Hippocampal formation (tissue), 2 donors: ENCODE measurements at places on chromosomes 1 and 21.

GRCh38 chr1:155177918-155178281 lies 4.3 kb downstream of the TRIM46 start:
- DNase-seq, result no peak

DNA sequence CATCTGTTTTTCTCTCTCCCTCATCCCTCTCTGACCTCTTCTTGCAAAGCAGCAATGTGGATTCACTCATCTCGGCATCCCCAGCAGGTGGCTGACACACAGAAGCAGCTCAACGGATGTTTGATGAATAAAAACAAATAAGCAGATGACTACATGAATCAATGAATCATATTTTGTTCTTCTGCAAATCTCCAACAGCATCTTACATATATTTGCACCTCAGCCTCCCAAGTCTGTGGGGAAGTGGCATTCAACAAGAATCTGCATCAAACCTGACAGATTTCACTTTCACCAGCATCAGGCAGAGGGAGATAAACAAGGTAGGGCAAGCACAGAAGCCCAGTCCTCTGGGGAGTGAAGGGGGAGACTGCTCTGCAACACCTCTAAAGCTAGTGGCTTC lies 34.0 kb downstream of the CAPN8 start:
- DNase-seq, result no peak

DNA sequence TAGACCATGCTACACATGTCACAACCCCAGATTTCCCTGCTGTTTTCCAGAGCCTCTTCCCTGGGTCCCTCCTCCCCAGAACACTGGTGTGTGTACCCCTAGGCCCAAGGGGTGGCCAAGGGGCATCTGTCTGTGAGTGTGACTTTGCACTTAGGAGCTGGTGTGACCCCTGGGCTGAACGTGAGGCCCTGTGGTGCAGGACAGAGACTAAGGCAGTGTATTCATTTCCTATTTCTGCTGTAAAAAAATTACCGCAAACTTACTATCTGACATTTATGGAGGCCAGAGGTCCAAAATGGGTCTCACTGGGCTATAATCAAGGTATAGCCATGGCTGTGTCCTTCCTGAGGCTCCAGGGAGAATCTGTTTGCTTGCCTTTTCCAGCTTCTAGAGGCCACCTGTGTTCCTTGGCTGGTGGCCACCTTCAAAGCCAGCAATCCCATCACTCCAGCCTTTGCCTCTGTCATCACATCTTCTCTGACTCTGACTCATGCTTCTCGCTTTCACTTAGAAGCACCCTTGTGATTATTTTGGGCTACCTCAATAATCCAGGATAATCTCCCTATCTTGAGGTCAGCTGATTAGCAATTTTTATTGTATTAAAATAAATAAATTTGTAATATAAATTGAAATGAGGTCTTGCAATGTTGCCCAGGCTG lies 24.0 kb upstream of the ELOA start:
- no peak for DNase-seq

DNA sequence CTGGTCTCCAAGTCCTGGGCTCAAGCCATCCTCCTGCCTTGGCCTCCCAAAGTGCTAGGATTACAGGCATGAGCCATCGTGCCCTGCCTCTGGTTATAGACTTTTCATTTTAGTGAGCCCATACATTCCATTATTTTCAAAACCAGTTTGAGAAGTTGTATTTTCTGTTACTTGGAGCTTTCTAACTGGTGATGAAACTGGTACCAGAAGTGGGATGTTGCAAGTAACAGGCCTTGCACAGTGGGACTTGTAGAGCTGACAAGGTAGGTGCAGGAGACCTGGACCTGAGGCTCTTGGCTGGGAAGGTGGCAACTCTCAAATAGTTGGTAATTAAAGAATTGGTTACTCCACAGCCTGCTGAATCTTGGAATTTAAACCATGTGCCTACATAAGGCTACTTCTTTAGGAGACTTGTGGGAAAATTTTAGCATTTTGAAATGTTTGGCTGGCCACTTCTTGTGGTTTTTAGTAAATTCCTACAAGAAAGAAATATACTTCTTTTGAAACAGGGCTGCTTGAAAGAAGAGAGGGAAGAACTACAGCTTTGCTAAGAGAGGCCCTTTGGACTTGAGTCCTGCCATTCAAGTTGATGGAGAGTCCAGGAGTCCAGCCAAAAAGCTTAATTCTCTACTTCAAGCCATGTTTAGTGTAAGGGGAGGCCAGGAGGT lies 9.8 kb upstream of the ALPL start:
- DNase-seq, result no peak

DNA sequence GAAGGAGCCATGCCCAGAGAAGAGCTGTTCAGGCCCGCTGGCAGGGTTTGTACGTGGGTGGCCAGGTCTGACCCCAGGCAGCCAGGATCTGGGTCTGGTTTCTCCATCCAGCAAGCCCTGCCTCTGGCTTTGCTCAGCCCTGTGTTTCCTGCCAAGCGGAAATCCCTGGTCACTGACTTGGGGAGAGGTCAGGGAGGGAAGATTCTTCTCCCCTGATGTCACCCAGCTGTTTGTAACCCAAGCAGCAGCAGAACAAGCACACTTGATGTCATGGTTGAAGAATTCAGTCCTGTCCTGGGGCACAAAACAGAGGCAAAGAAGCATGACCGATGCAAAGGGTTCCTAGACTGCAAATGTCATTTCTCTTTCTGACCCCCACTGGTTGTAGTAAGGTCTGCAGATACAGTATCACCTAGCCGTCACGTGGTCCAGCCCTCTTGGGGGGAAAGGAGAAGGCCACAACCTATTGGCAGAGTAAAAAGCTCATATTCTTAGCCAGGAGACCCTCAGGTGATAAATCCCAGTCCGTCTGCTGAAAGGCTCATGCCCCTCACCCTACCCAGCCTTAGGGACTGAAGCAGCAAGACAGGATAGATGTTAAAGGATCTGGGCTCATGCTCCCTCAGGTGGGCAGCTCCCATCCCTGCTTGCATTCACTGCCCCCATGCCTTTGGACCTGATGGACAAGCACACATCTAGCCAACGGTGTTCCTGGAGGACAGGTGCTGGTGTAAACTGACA lies 120.9 kb downstream of the SYT2 start:
- no peak for DNase-seq

- no peak for DNase-seq
Observed at GRCh38 chr21:44513389-44514217, 26.4 kb downstream of the KRTAP10-1 start.

DNA sequence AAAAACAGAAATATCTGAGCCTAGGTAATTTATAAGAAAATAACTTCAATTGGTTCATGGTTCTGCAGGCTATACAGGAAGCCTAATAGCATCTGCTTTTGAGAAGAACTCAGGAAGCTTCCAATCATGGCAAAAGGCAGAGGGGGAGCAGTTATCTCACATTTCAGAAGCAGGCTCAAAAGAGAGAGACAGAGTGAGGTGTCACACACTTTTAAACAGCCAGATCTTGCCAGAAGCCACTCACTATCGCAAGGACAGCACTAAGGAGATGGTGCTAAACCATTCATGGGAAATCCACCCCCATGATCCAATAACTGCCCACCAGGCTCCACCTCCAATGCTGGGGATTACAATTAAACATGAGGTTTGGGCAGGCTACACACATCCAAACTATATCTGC lies 25.5 kb downstream of the RGS18 start:
- no peak for DNase-seq

GRCh38 chr1:82195245-82195644 lies 394.5 kb downstream of the ADGRL2 start:
- DNase-seq, result no peak

- DNase-seq, result no peak
Observed at GRCh38 chr21:43874085-43874805, 9.2 kb downstream of the AGPAT3 start.

- DNase-seq, result no peak
Observed at GRCh38 chr1:205108464-205108863, 13.3 kb downstream of the RBBP5 start.

DNA sequence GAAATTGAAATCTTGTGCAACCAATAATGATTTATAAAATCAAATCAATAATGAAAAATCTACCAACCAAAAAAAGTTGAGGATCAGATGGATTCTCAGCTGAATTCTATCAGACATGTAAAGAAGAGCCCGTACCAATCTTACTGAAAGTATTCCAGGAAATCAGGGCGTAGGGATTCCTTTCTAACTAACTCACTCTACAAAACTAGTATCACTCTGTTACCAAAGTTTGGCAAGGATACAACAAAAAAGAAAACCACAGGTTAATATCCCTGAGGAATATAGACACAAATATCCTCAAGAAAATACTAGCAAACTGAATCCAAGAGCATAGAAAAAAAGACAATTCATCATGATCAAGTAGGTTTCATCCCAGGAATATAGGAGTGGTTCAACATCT lies 52.8 kb upstream of the ADGRL4 start:
- no peak for DNase-seq

GRCh38 chr1:15948091-15948591 lies 27.8 kb downstream of the ZBTB17 start:
- DNase-seq, result no peak

- DNase-seq, result no peak
Observed at GRCh38 chr1:115123116-115123515, 33.8 kb upstream of the TSPAN2 start.

GRCh38 chr1:182629499-182630096 lies 25.4 kb upstream of the RGS16 start:
- DNase-seq, result no peak

- DNase-seq, result no peak
Observed at GRCh38 chr1:89277725-89278124, 5.1 kb upstream of the GBP5 start.

DNA sequence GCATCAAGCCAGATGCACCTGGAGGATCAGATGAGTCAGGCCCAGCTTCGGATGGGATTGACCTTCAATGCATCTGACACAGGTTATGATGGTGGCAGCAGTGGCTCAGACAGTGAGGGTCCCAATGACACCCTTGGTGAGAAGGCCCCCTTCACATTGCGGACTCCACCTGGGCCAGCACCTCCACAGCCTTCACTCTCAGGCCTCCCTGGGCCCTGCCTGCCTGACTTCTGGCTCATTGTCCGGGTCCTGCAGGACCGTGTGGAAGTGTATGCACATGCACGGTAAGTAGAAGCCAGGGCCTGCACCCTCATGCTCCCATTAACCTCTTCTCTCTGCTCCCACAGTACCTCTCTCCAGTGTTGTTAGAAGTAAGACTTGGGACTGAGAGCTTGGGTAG lies 20.8 kb downstream of the HYI start:
- DNase-seq, result no peak

DNA sequence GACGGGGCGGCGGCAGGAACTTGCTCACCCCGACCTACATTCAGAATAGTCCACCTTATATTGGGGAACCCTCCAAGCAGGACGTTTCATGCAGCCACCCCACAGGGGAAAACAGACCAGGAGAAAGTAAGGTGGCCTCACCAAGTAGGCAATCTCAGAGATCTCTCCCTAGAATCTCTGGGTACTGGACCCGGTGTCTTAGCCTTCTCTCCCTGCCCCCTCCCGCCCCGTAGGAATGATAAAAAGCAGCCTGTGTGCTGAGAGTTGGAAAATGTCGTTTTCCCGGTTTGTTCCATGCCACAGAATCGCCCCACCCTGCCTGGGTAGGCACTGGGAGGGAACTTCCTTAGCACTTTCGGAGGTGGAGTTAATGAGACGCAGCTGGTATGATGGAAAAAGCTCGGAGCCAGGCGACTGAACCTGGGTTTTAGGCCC lies 789 bp upstream of the PTPN14 start:
- DNase-seq, result peak; percentile 5

DNA sequence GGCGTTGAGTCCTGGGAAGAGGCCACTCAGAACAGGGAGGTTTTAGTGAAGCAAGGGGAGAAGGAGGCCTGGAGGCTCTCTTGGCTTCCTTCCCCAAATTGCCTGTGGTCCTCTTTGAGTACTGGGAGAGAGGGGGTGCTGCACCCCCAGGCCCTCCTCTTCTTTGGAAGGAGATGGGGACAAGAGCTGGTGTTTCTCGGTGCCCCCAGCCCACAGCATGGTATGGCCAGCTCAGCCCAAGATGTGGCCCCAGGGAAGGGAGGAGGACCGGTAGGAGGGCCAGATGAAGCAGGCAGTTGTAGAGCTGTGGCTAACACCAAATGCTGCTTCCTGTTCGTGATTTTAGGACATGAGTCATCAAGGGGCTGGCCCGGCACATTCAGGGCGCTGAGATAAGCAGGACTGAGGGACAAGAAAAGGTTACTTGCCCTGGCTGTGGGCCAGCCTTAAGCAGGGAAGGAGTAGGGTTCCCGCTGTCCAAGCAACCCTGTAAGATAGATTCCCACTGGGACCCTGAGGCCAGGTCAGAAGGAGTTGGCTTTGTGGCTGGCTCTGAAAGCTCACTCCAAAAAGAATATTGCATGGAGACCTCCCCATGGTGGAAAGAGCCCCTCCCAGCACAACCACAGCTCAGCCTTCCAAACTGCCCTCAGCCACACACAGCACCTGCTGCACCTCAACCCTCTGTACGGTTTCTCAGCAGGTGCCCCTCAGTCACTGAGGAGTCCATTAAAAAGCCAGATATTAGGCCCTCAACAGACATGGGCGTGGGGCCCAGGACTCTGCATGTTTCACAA lies 4.9 kb upstream of the TNFRSF1B start:
- peak; percentile 23 for DNase-seq

DNA sequence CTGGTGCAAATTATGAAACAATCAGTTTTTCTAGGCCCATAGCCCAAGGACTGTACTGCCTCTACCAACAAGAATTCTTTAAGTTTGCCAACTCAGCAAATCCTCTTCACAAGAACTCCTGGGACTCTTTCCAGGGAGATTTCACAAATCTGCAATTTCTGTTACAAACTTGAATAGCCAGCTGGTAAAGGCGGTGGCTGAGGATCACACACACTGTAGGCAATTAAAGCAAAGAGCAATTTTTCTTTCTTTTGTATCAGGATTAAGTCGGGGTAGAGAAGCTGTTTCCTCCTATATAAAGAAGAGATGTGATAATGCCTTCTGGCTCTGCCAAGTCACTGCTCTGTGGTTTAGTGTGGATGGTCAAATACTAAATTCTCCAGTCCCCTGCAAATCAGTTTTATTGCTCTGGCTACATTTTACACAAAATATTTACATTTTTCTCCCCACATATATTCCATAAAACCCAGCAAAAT lies 1.7 kb downstream of the ALDH9A1 start:
- DNase-seq, result no peak

GRCh38 chr1:21898326-21899200 lies 38.5 kb downstream of the HSPG2 start:
- DNase-seq, result no peak

DNA sequence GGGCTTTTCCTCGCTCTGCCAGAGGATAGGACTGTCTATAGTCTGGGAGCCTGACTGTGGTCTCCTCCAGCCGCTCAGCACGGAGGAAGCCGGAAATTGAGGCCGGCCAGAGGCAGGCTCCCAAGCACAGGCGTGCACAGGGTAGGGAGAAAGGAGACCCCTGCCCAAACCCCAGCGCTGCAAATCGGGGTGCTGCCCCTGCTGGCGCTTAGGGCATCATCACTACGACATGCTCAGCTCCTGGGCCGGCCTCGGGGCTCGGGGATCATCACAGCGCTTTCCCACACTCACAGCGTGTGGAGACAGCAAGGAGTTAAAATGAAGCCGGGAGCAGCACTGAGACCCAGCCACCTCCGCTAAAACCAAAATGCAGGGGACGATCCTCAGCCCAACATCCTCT lies 62.8 kb upstream of the ARHGEF16 start:
- no peak for DNase-seq

GRCh38 chr1:157181790-157182189 lies 43.6 kb upstream of the ETV3 start:
- DNase-seq, result no peak

GRCh38 chr1:40684669-40685068 lies 6.8 kb upstream of the NFYC start:
- no peak for DNase-seq

GRCh38 chr1:223033658-223034057 lies 109.4 kb downstream of the TLR5 start:
- no peak for DNase-seq
